ENCODE measurements at places on chromosomes 1 and 21.

DNA sequence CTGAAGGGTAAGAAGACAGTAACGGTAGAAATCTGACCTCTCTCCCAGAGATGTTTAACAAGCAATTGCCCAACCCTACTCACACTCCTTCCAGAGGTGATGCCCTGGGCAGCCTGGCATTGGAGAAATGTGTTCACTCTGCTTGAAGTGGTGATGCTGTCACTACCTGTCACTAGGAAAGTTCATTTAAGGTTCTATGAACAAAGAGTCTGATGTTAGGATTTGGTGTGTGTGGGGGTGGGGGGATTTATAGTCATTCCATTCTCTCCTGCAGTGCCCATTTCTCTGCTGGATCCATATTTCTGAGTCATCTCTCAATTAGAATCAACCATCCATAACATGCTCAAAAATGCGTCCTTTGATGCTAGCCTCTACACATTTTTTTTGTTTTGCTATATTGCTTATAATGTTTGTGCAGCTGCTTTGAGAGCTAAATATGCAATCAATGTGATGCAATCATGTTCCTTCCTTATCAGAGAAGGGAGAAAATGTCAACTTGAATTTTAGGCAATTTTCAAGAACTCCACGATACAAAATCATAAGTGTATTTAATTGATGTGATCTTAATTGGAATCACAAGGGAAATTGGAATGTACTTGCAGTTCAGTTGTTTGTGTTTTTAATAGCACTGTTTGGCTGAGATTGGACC is 173.9 kb downstream of the DUSP10 start:
- DNase-seq = no peak

DNA sequence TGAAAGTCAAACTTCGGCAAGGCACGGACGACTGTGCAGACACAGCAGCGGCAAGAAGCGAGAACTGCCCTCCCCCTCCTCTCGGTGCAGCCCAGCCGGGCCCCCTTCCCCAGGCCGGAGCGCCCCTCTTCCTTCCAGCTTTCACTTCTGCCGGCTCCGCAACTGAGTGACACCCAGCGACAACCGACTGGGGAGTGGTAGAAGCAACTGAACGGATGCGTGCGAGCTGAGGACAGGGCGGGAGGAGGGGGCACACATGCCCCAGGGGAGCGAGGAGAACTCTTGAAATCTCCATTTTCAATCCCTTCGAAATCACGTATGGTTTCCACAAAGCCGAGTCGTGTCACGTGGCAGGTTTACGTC is 146.6 kb downstream of the PGBD5 start:
- peak; percentile 50 for DNase-seq

- DNase-seq = peak; percentile 44
Measured at GRCh38 chr1:37691497-37692077, 729 bp upstream of the CDCA8 start.

DNA sequence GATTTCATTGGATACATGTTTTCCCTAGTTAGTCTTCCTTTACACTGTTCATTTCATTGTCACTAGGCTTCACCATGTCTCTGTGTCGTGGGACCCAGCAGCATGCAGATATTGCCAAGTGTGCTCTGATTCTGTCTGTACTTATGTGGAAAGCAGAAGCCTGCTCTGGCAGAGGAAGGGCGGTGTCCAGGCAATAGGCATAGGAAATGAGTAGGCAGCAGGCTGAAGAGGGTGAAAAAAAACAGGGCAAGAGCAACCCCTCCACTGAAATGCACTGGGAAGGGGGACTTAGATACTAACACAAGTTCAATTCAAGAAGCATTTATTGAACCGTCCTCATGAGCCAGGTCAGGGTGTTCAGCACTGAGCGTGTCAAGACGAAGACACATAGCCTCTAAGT is 85.2 kb upstream of the VAV3 start:
- DNase-seq = no peak

- no peak for DNase-seq
Measured at GRCh38 chr1:240808381-240808780, 196.4 kb upstream of the GREM2 start.

- no peak for DNase-seq
Measured at GRCh38 chr1:18927654-18928272, 25.4 kb upstream of the ALDH4A1 start.

DNA sequence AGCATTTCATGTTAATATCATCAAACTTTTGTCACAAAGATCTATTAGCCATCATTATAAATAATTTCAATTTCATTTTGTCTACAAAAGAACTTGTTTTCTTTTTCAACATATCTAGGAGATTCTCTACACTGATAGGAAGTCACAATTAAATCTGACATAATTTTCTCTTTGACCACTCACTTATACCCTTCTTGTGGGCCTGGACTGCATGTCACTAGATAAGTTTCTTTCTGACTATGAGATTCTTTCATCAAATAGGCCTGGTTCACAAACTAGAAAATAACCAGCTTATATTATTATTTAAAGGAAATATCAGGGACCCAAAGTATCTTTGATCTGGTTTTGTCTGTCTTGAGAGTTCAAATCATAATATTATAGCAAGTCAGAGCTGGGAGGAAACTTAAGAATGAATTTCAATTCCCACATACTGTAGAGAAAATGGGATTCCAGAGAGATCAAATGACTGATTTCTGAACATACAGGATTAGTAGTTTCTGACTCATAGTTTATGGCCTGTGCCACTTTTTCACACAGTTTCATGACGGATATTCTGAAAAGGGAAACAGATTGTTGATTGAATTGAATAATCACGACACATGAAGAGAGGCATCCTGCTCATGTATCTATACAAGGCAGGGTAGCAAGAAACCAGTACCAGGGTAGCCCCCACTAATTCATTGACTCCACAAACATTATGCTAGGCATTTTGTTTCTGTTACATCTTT is 355.8 kb downstream of the GPATCH2 start:
- DNase-seq = no peak

GRCh38 chr1:236021424-236022135 is 43.3 kb downstream of the NID1 start:
- no peak for DNase-seq

- peak; percentile 86 for DNase-seq
Measured at GRCh38 chr1:109619576-109620400, at the start of the genes AMPD2 and GNAT2. Gene AMPD2 (plus strand): TSS chr1:109619837. CDS start chr1:109621176, 1,339 bp downstream. Gene GNAT2 (minus strand): TSS chr1:109619616. CDS start chr1:109612870, 6,746 bp downstream.

- DNase-seq = no peak
Measured at GRCh38 chr1:234975122-234975940, 153.3 kb downstream of the TOMM20 start.

- no peak for DNase-seq
Measured at GRCh38 chr1:29970747-29971325, 734.5 kb downstream of the PTPRU start.

GRCh38 chr1:246219508-246220030 is 287.5 kb downstream of the SMYD3 start:
- DNase-seq = no peak

DNA sequence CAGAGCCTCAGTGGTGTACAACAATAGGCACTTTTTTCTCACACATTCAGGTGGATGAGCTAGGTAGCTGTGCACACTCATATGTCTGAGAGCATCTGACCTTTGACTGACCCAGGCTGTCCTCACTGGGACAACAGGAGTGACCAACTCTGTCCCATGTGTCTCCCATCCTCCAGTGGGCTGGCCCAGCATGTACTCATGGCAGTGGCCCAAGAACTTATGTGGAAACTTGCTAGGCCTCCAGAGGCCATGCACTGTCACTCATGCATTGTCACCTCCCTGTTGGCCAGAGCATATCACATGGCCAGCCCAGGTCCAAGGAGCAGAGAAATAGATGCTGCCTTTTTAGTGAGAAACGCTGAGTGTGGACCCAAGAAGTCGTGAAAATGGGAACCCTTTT is 158.8 kb downstream of the IGSF21 start:
- no peak for DNase-seq

GRCh38 chr1:15618077-15618654 is 908 bp downstream of the DDI2 start:
- no peak for DNase-seq

GRCh38 chr21:28936036-28936435 is 56.6 kb downstream of the LTN1 start:
- DNase-seq = no peak

GRCh38 chr21:44556879-44557278 is 1.7 kb downstream of the KRTAP10-3 start:
- no peak for DNase-seq

GRCh38 chr21:46110499-46111192 is 12.7 kb downstream of the COL6A2 start:
- peak; percentile 25 for DNase-seq

GRCh38 chr1:38567401-38567800 is 292.2 kb downstream of the RRAGC start:
- no peak for DNase-seq

Data from psoas muscle (tissue), 8 donors.